Lower leg skin (tissue), 4 donors: ENCODE measurements at places on chromosomes 4 and X. TPM values are rescaled to one million over a fixed set of nuclear protein-coding genes. Genes with fewer than 3 reads are reported as not detected.

- no peak for DNase-seq
These were observed 17.0 kb downstream of the PAQR3 start for GRCh38 chr4:78922207-78922606.

GRCh38 chr4:1309261-1310010, 19.7 kb downstream of the MAEA start:
- peak; percentile 84 for DNase-seq

DNA sequence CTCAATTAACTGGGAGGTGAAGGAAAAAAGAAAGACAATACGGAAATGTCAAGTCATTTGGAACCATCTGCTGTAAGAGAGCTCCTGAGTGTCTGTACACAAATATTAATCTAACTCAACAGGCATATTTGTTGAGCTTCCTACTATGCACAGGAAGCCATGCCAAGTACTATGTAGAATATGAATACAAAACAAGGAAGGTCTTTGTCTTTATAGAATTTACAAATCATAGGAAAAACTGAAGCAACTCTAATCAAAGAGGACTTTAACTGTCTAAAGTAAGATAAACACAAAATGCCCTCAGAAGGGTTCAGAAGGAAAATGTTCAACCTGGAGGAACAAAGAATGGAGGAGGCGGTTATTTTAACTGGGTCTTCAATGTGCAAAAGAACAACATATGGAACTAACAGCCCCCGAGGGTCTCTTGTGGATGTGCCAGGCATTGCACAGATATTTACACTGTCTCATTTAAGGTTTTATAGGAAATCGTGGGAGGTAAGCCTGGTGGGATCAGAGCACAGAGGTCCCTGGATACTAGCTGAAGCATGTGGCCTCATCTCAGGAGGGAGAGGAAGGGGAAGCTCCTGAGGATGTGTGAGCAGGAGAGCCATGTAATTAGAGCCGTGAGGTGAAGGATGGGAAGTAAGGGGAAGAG, 5.8 kb downstream of the FAM114A1 start:
- DNase-seq, result no peak

DNA sequence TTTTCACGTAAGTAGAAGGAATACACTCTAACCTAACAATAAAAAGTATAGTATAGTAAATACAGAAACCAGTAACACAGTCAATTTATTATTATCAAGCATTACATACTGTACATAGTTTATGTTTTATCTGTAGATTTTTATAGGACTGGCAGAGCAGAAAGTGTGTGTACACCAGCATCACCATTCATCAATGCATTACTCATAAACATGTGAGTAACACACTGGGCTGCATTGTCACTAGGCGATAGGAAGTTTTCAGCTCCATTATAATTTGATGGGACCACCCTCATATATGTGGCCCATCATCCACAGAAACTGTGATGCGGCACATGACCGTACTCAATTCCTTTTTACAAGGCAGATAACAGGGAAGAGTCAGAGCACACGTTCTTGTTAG, 137.8 kb upstream of the RBPJ start:
- no peak for DNase-seq

DNA sequence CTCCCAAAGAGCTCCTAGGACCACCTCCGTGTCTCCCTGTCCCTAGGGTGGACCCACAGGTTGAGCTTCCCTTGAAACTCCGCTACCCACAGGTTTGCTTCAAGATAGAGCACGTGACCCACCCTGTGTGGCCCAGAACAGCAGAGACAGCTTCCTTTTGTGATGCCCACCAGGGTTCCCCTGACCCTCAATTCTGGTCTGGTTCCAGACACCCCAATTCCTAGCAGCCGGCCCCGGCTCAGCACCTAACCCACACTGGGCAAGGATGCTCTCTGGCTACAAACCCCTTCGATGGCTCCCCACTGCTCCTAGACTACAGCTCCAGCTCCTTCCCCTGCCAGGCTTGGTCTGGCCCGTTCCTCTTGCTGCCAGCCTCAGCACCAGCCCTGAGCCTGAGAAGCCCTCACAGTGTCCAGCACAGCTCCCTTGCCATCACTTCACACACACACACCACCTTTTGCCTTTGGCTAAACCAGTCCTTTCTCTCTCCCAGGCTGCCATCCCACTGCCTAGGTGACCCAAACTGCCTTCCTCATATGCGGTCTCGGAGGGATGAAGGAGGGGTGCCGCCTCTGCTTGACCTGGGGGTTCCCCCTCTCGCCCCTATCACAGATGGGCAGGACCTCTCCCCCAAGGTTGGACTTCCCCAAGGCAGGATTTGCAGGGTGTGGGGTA, 6.2 kb downstream of the PNCK start:
- DNase-seq, result no peak

DNA sequence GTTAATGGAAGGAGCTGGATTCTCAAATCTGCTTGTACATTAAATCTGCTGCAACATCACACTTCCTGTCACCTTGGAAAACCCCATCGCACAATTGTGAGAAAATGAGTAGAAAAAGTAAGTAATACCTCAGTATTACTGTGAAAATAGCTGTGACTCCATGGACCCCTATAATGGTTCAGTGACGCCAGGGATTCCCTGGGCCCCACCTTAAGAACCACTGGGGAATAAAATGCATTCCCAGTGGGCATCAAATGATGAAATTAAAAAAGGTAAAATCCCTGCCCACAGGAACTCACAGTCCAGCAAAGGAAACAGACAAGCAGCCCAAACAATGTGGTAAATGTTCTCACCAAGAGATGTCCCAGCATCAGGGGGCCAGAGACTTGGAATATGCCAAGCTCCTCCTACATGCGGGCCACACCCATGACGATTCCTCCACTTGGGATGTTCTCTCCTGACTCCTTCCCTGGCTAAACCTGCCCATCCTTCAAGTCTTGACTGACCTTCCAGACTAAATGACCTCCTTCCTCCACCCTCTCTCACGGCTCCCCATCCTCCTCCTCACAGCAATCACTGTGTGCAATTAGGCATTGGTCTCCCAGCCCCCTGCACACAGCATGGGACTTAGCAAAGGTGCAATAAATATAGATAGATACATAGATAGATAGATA, 2.6 kb downstream of the EVC2 start:
- DNase-seq, result no peak

DNA sequence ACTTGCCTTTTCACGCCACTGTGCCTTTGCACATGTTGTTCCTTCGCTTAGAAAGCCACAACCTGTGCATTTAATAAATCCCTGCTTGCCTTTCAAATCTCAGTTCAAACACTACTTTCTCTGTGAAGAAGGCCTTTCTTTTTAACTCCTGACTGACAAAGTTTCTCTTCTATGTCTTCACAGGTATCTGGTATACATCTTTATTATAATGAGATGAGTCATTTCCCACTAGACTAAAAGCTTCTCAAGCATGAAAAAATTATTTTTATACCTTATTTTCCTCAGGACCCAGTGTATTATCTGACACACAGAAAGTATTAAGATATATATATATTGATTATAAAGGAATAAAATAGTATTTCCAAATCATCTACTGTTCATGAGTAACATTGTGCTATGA, 189.9 kb downstream of the TBCK start:
- DNase-seq, result no peak

- DNase-seq, result no peak
These were observed 119.7 kb downstream of the CHRNA9 start for GRCh38 chr4:40454816-40455215.

DNA sequence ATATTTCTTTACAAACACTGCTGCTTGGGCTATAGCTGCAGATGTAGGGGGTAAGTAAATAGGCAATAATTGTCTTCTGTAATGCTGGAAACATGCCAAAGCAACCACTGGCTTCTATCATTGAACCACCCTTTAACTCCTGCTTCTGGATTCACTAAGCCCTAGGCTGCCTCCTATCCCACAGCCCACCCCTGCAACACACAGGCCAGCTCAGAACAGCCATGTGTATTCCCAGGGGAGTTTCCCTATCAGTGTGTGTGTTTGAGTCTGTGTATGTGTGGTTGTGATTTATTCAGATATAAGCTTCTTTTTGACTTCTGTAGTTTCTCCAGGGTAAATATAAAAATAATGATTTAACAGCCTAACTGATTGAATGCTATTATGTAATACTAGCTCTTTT, 291.3 kb downstream of the PCDH10 start:
- DNase-seq, result no peak

- no peak for DNase-seq
These were observed 49.5 kb upstream of the GC start for GRCh38 chr4:71833232-71833900.

GRCh38 chrX:64894454-64895038, 81.7 kb downstream of the ZC4H2 start:
- no peak for DNase-seq

DNA sequence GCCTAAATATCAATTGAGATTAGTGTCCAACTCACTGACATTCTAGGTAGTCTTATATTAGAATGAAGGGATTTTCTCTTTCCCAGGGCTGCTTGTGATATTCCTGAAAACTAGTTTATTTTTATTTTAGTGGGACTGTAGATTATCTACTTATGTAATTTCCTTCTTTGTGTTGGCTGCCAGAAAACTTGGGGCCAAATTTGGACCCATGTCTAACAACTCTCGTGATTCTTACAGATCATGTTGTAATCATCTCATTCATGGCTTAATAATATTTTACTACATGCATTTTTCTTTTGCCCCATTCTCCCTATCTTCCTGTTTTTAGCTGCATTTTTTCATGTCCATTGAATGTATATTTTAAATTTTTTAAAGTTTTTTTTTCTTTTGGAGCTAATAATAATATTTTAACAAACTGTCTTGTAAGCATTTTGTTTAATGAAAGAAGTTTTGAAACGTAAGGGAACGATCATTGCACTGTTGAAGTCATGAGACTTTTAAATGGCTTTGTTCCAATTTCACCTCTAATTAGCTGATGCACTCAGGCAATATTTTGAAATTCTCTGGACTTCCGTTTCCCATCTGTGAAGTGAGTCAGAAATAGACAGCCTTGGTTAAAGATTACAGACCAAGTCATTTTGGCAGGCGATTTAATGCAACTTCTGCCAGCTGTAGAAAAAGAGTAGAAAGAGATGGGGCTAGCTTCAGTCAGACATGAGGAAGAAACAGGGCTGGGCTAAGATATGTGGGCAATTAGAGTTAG, 14.3 kb upstream of the TDO2 start:
- DNase-seq, result no peak

GRCh38 chr4:95432466-95432865, 116.3 kb downstream of the UNC5C start:
- no peak for DNase-seq

DNA sequence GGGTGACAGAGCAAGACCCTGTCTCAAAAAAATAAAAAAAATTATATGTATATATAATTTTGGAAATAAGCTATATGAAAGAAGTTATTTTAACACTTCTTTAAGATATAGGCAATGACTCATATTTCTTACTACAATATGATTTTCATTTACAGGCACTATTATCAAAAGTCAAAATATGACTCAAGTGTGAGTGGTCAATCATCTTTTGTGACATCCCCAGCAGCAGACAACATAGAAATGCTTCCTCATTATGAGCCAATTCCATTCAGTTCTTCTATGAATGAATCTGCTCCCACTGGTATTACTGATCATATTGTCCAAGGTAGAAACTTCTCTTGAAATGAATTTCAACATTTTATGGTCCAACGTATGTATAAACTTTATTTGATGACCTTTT, 20.8 kb downstream of the OCIAD1 start:
- DNase-seq, result no peak

- DNase-seq, result no peak
These were observed 93.7 kb downstream of the CLNK start for GRCh38 chr4:10590896-10591295.

DNA sequence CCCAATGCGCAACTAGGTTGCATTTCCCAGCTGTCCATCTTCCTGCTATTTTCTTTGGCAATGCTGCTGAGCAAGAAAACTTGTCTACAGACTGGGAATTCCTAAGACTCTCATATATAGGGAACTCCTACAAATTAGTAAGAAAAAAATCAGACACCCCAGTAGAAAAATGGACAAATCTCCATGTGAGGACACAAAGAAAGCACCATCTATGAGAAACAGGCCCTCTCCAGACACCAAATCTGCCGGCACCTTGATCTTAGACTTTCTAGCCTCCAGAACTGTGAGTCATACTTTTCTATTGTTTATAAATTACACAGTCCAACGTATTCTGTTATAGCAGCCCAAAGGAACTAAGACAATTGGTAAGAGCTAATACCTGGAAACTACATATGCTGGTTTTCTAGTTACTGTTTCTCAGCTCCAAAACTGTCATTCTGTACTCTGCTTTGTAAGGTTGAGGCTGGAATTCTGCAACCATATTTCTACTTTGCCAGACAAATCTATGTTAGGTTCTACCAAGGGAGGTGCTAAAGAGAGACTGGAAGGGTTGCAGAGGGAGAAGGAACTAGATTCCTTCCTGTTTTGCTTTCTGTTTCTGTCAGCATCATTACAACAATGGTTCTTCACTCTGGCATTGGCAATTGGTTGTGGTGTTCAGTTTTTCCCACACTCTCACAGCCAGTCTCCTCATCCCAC, 35.7 kb upstream of the FAM241A start:
- no peak for DNase-seq

GRCh38 chr4:76687746-76688448, 210.0 kb downstream of the SOWAHB start:
- DNase-seq, result no peak

The XKRX gene
- total RNA-seq, result 68.9 TPM

The PAGE5 gene
- total RNA-seq, result not detected

The SYTL5 gene
- 0.15 TPM for total RNA-seq

The CYP4V2 gene
- 4.3 TPM for total RNA-seq

The SRPX2 gene
- total RNA-seq, result 8.3 TPM

The PNMA6A gene
- total RNA-seq, result 0.66 TPM

The P2RY4 gene
- 0.30 TPM for total RNA-seq

The MYOZ2 gene
- not detected for total RNA-seq

The SHROOM3 gene
- total RNA-seq, result 42.1 TPM
